Mesendoderm (in vitro differentiated cells): ENCODE measurements at places on chromosomes 1 and 21.

DNA sequence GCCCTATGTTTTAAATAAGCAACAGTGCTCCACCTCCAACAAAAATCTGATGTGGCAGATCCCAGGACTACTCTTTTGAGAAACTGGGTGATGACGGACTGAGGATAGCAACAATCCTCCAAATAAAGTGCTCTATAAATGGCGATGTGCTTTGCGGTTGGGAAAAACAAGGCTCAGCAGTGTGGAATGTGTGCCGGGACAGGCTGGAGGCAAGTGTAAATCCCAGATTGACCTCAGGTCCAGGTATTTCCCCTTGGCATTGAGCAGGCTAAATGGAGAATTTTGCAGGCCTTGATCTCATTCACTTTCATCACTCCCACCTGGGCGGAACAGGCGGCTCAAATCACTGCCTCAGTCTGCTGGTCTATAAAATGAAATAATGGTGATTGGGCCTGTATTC, 35.1 kb downstream of the LRRC42 start:
- peak; percentile 59 for DNase-seq

- no peak for DNase-seq
Observed at GRCh38 chr1:82492159-82492558, 691.4 kb downstream of the ADGRL2 start.

DNA sequence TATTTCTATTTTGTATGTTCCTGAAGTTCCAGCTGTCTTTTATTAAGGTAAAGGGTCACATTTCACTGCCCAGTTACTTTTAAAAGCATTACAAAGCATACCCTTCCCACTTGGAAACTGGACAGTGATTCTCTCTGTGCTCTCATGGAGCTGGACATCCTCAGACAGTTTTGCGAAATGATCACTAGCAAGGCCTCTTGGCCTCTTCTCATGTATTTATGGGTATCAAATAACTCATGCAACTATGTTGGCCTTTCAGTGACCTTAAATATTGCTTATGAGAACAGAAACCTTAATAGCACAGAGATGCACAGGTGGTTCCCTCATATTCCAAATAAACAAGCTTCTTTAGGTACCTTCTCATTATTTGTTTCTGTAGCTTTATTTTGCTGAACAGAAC, 7.9 kb upstream of the AMPD1 start:
- DNase-seq: no peak

GRCh38 chr21:31218830-31219608, 125.0 kb downstream of the TIAM1 start:
- DNase-seq: peak; percentile 16

DNA sequence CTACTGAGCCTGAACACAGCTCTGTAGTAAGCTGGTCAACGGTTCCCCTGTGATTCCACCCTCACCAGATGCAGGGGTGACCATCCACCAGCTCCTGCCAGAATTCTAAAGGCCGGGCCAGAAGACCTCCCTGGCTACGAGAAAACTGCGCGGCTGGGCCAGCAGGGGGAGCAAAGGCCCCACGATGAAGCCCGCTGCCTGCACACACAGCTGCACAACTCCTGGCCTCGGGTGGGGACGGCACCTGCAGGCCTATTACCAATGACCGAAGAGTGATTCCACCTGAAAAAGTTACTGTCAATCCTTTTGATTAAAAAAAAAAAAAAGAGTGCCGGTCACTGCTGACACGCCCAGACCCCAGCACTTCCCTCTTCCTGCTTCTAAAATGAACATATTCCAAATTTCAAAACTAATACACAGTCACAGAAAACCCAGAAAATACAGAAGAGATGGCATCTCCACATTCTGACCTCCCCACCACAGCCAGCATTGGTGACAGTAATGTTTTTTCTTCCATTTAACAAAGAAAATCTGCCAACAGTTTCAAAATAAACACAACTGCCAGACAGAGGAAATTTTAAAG, 49.8 kb upstream of the RIPK4 start:
- DNase-seq: peak; percentile 59

- DNase-seq: peak; percentile 62
Observed at GRCh38 chr1:232962761-232963745, 12.6 kb downstream of the NTPCR start.

- DNase-seq: no peak
Observed at GRCh38 chr1:147591261-147591891, 50.1 kb downstream of the BCL9 start.

DNA sequence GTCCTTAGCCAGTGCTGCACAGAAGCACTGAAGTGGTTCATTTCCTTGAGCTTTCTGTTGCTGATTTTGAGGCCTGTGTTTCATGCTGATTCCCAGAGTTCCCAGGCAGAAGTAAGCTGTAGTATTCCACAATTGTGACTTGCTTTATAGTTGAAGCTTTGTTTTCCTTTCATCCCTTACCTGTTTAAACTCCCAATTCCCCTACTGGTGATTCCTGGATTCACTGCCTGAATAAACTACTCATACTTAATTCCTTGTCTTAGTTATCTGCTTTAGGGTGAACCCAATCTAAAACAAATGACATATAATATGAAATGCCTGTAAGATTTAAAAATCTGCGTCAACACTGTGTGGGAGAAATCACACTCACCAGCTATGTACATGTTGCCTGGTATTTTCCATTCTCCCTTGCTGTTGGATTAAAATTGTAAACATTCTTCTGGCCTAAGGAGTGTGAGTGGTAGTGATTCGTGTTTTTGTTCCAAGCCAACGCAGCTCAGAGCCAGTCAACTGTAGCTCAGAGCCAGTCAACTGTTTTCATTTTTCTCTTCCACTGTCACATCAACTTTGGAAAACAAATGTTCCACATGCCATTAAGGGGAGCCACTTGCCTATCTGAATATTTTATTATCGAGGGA, 879.4 kb downstream of the MRPL39 start:
- DNase-seq: peak; percentile 12

DNA sequence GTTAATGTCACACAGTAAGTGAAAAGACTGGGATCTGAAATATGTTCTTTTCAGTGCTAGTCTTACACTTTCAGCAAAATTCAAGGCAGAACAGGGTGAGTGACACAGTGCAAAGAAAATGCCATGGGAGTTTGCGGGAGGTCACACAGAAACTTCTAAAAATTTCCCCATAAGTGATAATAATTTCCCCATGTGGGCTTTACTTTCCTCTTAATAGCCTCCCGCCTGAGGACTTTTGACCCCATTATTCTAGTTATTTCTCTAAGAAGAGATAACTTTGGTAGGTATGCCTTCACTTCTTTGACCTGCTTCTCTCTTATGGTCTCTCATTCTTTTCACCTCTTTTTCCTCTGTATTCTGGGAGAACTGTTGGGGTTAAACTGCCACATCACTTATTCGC, 8.1 kb upstream of the DNAH14 start:
- no peak for DNase-seq

DNA sequence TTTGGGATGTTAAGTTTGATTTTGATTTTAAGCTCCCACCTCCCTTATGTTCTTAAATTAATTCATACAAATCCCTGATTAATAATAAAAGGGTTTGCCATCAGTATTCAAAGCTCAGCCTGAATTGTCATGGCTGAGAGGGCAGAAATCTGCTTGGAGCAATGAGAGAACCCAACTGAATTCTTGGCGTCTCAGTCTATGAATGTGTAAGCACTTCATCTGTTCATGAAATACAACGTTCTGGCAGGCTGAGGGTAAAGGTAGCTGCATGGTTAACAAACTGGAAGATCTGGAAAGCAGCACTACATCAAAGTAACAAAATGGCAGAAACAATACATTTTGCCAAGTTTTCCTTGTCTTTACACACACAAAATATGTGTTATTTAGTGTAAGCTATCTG, 95.3 kb downstream of the ACBD6 start:
- DNase-seq: no peak

- DNase-seq: no peak
Observed at GRCh38 chr1:99647490-99647889, 1.6 kb downstream of the PALMD start.

- DNase-seq: peak; percentile 84
Observed at GRCh38 chr1:32454726-32455125, 10.1 kb upstream of the ZBTB8B start.
